ENCODE measurements at places on chromosomes 1 and 21.

GRCh38 chr1:213564215-213564659, 423.5 kb upstream of the PROX1 start:
- no peak for DNase-seq

DNA sequence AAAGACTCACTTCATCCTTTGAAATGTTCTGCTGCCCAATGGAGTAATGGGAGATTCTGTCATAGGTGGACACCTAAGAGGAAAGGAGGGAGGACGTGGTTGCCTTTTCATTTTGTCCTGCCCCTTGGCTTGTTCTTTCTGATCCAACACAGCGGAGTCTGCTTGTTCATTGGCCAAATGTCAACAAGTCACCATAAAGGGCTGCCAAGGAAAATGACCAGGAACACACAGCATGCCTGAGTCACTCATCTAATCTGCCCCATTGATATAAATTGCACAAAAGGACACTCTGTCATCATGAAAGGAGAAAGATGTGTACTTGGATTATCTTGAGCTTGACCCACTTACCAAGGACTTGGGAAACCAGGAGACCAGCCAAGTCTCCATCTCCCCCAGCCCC, 422.9 kb downstream of the SETD4 start:
- DNase-seq = no peak

DNA sequence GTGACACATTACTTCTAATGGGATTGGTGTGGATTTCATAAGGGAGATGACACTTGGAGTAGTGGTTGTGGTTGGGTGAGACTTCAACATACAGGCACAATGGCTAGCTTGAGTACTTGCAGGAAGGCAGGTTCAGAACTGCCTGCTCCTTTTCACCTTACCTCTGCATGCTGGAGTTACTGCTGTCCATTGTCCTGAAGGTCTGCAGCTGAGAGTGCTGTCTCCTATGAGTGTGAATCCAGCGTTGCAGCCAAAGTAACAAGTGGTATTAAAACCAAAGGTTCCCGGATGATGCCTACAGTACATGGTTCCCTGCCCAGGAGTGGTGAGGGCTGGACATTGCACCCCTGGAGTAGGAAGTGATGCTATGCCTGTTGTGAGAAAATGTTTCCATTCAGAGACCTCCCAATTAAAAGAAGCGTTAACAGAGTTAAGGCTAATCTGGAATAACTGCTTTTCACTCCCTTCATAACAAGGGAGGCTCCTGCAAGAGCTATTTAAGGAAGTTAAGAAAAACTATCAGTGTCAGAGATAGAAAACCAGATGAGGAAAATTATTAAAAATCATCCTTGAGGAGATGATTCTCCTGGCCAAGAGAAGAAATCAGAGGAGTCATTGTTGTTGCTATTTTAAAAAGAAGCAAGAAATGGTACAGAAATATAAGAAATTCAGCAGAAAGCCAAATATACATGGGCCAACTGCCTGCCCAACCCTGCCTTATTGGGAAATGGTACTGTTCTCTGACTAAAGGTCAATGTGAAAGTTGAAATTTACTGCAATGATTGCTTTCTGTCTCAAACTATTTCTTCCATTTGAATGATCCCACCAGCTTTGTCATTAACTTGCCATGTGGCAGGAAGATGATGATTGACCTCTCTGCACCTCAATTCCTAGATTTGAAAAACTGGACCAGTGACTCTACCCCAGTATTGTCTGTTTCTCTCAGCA, 9.8 kb upstream of the F5 start:
- no peak for DNase-seq

DNA sequence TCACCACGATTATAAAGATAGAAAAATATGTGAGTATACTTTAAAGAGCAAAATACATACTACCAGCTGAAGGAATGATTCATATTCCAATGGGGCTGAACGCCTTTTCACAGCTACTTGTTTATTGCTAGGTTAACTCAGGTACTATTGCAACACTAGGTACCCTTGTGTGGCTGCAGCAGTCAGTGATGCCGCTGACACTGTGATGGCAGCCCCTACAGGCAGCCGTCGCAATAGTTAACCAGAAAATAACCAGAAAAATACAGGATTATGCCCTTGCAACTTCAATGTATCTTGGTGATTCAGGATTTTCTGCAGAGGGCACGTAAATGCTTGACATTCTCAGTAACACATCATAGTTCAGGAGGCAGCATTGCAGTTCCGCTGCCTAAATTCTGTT, 1.6 kb upstream of the MARK1 start:
- DNase-seq = no peak

DNA sequence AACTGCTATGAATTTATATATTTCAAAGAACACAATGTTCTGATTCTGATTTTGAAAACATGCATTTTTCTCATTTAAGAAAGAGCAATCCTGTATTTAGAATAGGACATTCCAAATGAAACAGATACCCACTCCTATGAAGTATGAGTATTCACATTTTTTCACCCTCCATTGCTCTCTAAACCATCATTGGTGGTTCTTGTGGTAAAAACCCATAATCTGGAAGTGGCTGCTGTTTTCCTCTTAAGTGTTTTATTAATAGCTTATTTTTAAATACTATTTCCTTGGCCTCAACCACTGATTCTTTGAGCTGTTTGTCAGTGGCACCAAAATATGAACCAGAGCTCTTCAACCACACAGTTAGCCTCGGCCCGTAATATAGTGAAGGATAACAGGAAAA, 60.0 kb upstream of the ADAM30 start:
- no peak for DNase-seq

DNA sequence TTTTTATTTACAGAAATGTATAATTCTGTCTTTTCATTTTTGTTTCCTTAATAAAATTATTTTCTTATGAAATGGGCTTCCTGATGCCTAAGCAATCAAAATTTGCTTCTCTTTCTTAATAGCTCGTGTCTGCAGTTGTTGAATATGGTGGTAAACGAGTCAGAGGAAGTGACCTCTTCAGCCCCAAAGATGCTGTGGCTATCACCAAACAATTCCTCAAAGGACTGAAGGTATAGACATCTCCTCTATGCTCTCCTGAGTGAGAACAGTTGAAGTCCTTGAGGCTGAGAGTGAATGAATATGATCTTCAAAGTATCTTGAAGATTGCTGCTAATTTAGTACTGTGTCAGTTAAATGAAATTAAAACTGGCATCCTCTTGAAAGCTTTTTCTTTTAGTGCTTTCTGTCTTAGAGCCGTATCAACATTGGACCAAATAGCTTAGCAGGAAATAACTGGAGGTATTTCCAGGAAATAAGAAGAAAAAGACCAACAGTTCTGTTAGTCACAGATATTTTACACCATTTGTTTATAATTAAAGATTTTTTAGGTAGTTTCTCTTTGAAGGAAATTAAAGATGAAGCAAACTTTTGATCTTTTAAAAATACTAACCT, 24.7 kb downstream of the VPS45 start:
- DNase-seq = no peak

- no peak for DNase-seq
Measured at GRCh38 chr1:33147997-33148314, 33.9 kb downstream of the TRIM62 start.

DNA sequence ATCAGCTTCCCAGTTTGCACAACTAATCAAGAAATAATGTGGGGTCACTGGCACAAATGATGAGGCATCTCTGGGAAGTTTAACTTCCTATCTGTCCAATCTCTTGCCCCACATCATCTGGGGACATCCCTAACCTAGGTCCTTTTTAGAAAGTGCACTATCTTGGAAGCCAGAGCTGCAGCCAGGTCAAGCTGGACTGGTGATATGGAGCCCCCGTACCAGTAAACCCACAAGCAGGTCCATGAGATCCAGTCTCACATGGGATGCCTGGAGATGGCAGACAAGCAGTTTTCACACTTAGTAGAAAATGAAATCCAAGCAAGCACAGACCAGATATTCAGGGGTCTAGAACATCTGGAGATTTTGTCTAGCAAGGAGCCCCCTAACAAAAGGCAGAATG, 27.5 kb upstream of the BSDC1 start:
- DNase-seq = no peak

GRCh38 chr1:21638531-21639341, 30.4 kb downstream of the RAP1GAP start:
- no peak for DNase-seq

GRCh38 chr1:211947396-211948295, 87.7 kb downstream of the INTS7 start:
- DNase-seq = no peak

DNA sequence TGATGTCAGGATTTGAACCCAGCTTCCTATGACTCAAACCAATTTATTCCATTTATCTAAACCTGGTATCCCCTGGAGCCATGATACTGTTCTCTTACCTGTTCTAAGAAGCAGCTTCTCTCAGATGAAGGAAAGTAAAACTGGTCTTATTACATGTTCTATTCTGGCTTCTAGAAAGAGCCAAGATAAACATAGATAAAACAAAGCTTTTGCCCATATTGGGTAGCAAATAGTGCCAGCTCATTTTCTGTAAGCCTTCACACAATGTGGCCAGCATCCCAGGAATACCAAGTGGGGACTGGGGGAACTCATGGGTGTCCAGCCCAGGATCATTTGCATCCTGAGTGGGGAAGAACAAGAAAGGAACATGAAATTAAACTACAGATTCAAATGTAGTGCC, 53.5 kb upstream of the EPHA8 start:
- DNase-seq = no peak

DNA sequence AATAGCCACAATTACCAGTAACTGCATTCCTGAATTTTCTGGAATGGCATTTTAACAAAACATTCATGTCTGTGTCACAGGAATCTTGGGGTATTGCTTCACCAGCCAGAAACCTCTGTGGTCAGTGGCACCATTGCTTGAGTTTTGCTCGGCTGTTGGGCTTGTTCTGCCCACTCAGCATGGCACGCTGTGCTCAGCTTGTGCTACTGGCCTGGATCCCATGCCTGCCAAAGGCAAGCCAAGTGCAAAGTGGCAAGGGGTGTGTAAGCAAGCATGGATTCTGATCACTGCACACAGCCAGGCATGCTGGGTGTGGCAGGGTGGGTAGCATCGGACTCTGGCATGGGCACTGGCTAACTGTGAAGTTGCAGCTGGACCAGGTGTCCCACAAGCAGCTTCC, 1150.9 kb downstream of the MRPL39 start:
- no peak for DNase-seq

- DNase-seq = no peak
Measured at GRCh38 chr1:202130297-202130721, 7.6 kb downstream of the GPR37L1 start.

- DNase-seq = peak; percentile 73
Measured at GRCh38 chr1:111603979-111604378, 15.6 kb upstream of the RAP1A start.

DNA sequence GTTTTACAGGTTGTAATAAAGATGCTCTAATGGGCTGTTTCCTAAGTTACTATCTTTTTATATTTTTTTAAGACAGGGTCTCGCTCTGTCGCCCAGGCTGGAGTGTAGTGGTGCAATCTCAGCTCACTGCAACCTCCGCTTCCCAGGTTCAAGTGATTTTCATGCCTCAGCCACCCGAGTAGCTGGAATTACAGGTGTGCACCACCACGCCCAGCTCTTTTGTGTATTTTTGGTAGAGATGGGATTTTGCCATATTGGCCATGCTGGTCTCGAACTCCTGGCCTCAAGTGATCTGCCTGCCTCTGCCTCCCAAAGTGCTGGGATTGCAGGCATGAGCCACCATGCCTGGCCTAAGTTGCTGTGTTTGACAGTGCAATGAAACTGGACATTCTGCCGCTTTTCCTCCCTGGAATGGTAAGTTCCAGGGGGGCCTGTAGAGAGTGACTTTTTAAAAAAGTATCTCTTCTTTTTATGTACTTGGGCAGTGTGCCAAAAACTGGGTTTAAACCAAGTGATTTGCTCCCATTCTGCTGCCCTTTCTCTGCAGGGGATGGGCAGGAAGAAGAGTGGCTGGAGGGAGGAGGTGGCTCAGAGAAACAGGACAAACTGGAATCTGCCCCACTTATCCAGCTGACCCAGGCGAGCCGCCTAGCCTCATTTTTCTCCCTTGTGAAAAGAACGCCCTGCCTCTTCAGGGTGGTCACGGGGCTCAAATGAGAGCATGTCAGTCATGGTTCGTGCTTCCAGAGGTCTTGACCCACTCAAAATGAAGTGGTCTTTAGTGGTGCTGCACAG, 2.3 kb downstream of the SLC37A1 start:
- DNase-seq = no peak

DNA sequence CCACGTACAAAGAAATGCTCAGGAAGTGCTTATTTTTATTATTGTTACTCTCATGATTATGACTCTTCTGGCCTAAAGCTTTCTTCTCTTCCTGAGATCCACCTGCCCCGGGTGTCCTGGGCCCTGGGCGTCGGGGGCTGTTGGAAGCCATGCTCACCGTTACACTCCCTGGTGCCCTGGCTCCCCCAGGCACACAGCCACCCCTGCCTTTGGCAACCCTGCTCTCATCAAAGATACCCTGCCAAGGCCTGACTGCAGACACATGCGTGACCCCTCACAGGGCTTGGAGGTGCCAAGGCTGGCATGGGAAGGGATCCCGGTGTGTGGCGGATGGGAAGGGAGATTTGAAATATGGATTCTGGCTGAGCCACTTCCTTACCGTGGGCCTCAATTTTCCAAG, 3.3 kb upstream of the KISS1 start:
- no peak for DNase-seq

DNA sequence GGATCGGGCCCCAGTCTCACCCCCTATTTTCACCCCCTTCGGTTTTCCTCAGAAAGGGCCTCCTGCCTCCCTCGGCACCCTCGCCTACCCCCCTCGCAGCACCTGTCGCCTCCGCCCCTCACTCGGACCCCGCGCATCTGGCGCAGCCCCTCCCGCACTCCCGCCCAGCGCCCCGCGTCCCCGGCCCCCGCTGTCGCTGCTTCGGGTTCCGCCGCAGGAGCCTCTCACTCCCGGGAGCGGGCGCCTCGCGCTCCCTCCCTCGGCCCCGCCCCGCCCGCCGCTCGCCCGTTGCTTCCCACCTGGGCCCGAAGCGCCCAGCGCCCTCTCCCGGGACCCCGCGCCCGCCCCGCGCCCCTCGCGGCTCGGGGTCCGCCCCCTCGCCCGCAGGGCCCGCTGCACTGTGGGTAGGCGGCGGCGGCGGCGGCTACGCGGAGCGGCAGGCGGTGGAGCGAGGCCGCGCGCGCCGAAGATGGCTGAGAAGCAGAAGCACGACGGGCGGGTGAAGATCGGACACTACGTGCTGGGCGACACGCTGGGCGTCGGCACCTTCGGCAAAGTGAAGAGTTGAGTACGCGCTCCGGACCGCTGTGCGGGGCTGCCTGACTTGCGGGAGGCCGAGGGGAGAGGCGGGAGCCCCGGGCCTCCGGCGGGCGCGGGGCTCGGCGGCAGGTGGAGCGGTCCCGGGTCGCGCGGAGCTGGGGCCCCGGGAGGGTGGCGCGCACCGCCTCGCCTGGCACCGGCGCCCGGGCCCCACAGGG, at the start of gene PRKAA2:
Gene PRKAA2, plus strand, starts transcription at position 396 of the 758 bp plus-strand sequence. Its CDS starts 74 bp downstream, at position 470.
- DNase-seq = peak; percentile 31

All from activated naive CD8-positive, alpha-beta T cell treated with anti-CD3 and anti-CD28 coated beads, Interleukin-2, amount 10 ng/mL, durations not matched to agents 7 days and 5 days (primary cell).